Fibroblast of pulmonary artery (primary cell): ENCODE measurements at places on chromosomes 4 and X.
A peak's percentile ranks its signal among the peaks of the same experiment; 100 is the strongest.

- DNase-seq = peak; percentile 38
These were observed 196.4 kb upstream of the RADX start for GRCh38 chrX:106415276-106415895.

DNA sequence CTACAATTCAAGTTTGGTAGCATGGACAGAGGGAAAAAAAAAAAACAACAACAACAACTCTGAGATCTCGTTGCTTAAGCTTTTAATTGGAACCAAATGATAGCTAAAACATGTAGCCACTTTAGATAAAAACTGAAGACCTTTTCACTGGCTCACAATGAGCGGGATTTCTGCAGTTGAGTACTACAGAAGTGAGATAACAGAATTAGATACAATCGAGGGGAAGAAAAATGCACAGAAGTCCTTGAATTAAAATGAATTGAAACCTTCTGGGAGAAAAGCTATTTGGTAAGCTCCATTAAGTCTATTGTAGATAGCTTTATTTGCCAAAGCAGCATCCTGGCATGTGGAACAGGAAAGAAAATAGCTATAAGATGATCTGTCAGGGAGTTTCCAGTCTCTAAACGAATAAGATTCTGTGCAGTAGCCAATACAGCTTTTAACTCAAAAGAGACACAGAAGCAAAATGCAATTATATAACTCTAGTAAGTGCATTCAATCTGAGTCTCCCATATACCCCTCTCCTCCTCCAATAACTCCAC, 248.5 kb downstream of the ENOX2 start:
- peak; percentile 6 for DNase-seq

DNA sequence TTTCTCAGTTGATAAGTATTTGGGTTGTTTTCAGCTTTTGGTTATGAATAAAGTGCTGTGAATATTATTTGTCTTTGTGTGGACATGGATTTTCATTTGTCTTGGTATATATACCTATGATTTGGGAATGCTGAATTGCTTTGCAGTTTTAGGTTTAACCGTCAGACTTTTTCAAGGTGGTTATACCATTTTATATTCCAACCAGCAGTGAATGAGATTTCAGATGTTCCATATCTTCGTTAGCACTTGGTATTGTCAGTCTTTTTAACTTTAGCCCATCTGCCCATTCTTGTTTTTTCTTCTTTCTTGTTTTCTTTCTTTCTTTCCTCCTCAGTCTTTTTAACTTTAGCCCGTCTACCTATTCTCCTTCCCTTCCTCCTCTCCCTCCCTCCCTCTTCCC, 106.0 kb downstream of the KDM6A start:
- DNase-seq = no peak

DNA sequence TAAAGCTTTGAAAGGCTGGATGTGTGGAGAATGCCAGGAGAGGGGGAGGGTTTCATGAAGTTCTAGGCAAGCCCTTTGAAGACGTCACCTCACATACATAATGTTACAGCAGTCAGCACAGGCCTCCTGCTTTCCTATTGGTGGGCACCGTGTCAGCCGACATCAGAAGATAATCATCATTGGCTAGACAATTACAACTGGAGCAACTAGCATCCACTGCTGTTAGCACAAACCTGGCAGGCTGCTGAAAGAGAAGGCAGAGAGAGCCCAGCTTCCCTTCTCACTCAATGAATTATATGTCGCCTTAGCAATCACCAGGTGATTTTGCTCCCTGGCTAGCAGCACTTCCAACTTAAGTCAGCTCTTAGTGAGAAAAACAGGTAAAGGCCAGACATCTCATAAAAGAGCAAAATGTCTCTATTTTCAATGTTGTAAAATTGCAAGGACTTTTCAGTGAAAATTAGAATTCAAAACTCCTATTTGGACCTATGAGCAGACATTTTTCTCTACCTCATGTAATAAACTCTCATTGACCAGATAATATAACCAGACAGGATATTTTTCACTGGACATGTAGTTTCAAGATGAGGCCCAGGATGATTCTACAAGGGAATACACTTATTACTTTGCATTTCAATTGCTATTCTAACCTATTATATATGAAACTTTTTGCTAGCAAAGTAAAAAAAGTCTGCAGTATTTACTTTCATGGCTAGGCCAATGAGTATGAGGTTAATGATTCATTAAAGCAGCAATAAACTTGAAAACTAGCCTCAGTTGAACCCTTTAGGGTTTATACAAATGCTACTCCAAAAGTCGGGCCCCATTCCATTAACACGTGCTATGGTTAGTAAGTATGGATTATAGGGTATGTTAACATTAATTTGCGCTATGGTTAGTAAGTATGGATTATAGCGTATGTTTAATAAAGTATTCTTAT, 4.3 kb downstream of the ELOVL6 start:
- peak; percentile 98 for DNase-seq

- peak; percentile 78 for DNase-seq
These were observed 828 bp downstream of the MCUB start for GRCh38 chr4:109560687-109561461.

DNA sequence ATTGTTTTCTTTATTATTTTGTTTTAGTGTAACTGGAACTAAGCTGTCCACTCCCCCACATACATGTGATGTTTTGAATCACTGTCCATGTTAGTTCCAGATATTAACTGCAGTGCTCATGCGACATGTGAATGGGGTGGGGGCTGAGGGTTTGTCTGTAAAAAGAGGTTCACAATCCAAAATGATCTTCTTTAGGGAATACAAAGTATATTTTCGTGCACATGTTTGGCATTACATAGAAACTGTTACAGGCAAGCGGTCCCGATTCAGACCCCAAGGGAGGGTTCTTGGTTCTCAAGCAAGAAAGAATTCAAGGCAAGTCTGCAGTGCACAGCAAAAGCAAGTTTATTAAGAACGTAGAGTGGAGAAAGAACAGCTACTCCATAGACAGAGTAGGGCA, 296.5 kb upstream of the CLNK start:
- no peak for DNase-seq

DNA sequence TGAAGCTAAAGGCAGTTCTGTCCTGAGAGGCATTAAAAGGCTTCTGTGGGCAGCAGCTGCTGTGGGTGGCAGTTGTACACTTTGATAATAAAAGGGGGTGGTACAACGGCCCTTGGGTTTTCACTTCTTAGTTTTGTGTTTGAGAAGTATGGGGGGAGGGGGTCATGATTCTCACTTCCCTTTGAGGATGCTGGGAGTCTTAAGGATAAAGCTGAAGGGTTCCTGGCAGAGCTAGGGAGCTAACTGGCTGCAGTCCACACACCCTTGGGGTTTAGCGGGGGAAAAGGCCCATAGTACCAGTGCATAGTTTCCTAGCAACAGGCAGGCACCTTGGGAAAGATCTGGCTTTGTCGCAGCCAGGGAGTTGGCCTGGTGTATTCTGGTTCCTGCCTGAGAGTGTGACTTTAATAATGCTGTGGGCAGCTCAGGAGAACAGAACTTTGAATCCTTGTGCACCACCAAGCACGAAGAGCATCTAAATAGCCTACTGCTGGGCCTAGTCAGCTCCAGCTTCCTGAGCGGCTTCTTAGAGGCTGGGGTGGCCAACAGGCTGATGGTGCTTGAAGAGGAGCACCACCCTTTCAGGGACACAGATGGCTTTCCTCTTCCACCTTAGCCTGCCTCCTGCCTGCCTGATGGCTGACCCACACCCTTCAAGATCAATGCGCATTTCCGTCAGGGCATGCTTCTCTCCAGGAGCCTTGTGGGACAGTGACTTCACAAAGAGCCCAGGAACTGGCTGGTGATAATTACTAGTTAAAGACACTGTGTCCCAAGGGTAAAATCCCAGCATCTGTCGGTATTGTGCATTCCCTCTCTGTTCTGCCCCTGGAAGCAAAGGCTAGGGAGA, 12.5 kb downstream of the ZBTB33 start:
- DNase-seq = no peak

DNA sequence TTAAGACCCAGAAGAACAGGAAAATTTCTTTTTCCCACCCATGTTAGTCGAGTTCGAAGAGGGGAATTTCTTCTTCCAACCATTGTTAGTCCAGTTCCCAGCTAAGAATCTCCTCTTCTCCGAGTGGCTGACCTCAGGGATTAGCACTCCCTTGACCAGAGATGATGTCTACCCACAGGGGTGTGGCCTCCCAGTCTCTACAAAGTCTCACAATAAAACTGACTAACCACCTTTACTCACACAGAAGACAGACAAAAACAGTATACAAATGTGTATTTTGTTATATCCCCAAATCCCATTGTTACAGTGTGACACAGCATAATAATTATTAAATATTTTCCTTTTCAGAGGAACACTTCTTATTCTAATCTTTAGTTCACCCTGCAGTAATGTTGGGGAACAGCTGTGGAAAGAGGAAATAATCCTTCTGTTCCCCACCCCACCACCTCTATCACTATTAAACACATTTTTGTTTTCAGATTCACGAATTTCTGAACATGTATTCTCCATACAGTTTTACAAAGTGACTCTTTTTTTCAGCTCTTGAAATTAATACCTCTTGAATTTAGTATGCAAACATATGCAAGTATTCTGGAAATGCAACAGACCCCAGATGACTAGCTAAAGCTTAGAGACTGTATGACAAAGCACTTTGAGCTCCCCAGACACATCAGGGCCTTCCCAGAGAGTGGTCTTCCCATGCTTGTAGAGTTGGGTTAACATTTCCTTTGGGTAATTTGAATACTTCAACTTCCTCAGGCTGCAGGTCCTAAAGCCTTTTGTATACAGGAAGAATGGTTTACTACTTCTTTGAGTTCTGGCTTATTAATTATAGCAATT, 62.5 kb upstream of the NFKB1 start:
- DNase-seq = peak; percentile 30

DNA sequence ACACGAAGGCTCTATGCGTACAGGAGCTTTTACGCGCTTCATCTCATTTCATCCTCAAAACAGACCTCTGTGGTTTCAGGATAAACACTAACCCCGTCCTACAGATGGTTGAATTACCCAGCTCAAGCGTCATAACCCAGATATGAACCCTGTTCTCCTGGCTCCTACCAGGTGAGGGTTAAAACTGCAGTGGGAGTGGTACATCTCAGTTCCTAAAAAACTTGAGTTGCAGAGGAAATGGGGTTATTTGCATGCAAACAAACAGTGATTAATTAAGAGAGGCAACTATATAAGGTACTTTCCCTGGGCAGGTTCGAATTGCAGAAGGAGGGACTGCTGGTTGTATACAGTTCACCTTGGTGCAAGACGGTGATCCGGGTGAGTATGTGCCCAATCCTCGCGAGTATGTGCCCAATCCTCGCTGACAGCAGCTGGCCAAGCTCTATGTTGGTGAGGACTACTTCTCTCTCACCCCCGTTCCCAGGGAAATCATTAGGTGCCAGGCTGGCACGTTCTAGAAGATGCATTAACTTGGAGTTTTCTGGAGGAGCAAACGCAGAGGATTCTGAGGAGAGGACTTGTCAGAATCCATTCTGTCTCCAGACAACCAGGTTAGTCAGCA, 72.6 kb downstream of the FHDC1 start:
- no peak for DNase-seq

DNA sequence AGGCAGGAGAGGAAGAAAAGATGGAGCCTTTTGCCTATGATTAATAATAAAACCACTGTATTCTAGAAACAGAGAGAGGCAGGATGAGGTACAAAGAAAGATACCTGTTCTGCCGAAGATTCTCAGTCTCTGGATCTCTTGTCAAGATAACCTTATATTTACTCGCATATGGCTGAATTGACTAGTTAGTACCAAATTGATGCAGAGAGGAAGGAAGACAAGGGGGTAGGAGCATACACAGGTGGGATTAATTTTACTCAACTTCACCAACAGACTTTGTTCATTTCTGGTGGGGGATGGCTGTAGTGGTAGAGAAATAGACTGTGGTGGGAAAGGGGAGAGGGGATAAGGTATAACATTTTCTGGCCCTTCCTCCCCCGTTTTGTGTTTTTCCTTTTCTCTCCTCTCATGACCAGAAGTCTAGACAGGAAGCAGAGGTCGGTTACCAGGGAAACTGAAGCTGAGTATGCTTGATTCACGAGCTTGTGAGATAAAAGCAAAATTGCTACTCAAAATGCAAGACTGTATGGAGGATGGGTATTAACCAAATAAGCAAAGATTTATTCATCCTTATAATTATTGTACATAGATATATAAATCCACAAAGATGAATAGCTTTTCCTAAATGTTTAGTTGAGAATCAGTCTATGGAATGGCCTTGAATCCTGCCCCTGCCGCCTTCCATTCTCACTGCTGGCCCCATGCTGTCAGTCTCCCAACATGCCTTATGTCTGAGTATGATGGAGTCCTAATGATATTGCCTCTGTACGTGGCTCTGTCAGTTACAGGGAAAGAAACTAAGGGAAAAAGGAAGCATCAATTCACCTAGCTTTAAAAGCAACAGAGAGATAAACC, 17.8 kb upstream of the PAGE2B start:
- peak; percentile 75 for DNase-seq
